Esophagus muscularis mucosa (tissue), 4 donors: ENCODE measurements at places on chromosomes 13 and 19.
A peak's percentile ranks its signal among the peaks of the same experiment; 100 is the strongest.

DNA sequence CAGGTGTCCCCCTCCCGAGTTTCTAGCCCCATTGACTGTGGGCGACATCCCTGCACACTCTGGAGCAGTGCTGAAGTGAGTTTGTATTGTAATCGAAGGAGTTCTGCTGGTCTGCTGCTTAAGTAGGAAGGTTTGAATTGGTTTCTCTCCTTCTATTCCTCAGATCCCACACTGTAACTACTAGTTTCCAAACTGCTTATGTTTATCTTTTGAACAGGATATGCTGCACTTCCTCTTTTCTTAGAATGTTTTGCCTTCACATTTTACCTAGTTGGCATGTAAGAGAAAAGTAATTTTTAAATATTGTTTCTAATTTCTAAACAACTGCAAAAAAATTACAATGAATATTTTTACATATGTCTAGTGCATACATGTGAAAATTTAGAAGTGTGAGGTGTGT lies 511.8 kb downstream of the KLF12 start:
- DNase-seq: peak; percentile 7

- no peak for DNase-seq
Observed at GRCh38 chr13:48402325-48402932, 10.5 kb downstream of the LPAR6 start.

DNA sequence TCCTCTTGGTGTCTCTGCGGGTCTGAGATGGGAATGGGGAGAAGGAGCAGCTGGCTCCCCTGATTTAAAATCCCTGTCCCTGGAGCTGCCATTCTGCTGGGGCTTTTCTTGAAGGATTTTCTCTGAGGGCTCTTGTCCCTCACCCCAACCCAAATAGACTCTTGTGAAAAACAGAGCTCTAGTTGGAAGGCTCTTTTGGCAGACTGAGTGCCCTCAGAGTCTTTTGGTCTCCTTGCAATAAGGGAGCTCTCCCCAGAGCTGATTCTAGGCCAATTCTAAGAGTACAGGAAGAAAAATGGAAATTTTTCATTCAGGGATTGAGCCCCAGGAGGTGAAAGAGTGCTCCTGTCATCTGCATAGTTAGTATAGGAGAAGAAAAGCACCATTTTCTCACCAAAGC lies 238.3 kb downstream of the COG6 start:
- no peak for DNase-seq

DNA sequence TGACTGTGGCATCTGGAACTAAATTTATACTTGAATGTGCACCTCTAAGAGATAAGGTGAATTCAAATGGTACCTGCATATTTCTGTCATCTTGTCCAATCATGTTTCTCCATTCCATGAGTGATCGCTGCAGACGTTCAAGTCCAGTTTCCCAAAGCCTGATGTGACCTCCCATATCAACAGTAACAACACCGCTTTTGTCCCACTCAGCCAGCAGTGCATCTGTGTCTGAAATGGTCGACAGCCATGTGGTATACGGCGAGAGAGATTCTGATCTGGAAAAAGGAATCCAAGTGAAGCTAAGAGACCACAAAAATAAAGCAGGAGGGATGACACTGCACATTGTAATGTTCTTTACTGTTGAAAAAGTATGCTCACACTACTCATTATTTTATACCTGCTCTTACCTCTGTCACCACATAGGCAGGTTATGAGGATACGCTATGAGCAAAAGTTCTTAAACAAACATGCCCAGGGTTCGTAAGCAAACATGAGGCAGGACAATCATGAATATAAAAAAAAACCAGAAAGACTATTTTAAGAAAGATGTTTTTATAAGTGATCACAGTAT lies 213.6 kb downstream of the RGCC start:
- DNase-seq: no peak

DNA sequence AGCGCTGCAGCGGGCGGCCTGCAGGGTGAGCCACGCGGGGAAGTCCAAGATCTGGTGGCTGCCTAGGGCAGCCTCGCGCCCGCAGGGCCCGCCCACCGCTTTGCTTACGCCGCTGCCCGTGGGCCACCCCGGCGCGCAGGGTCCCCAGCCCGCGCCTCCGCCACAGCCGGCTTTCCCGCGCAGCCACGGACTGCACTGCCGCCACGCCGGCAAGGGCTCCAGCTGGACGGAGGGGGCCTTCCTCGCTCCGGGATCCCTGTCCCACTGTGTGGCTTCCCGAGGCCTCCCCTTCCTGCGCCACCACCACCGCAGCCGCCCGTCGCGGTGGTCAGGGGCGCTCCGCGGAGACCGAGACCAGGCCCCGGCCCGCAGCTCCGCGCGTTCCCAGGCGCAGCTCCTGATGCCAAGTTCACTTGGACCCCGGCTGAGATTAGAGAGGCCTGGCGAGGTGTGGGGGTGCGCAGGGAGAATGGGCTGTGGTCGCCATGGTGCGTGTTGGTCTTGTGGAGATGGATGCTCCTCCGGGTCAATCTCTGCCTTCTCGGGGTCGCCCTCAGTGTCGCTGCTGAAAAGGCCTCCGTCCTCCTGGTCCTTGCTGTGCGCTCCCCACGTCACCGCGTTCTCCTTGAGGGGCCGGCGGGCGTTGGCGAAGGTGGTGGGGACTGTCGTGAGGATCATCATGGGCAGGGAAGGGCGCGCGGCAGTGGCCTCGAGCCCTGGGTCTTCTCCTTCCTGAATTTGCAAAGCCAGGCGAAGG lies 17.9 kb upstream of the RNF17 start:
- DNase-seq: no peak

DNA sequence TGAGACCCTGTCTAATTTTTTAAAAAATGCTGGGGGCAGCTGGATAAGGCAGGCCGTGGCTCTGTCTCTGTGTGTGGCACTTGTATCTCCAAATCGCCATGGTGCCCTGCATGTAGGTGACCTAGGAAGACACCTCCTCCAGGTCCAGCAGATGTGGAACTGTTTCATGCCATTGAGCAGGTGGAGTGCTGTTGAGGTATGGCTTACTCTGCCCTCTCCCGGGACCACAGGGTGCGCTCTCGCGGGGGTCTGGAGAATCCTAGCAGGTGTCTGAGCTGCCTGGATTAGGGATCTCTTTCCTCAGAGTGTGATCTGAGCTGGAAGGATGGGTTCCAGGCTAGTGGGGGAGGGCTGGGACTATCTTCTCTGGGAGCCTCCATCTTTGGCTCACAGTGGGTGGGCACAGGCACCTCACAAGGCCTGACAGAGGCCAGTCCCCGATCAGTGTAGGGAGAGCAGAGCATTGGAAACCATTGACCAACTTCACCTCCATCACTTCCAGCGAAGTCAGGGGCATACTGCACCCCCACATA lies 67.7 kb upstream of the TM9SF2 start:
- DNase-seq: no peak
